Activated CD8-positive, alpha-beta memory T cell treated with anti-CD3 and anti-CD28 coated beads for 48 hours (primary cell): ENCODE measurements at places on chromosomes 12 and 14.

DNA sequence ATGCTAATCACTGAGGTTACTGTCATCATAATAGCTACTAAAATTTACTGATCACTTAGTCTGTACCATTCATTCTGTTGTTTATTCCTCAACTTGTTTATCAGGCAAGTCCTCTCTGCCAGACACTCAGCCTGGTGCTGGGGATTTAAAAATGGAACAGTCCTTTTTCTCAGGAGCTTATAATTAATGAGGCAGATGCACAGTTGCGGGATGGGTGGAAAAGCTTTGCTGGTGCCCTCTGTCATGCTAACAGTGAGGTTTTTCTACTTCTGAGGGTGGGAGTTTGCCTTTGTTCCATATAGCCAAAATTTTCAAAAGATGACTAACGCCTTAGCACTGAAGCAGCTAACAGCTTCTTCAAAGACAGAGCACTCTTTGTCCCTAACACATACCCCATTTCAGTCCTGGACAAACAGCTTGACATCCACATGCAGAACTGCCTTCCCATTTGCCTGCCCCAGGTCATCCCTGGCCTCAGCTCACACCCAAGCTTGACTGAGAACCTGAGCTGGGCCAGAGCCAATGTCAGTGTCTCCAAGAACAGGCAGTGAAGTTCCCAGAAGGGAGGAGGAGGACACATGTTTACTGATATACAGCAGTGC, 30.8 kb upstream of the HSPB8 start:
- no peak for DNase-seq

- DNase-seq, result no peak
Observed at GRCh38 chr12:9506746-9507145, 101.0 kb downstream of the KLRB1 start.

- DNase-seq, result no peak
Observed at GRCh38 chr12:96164951-96165811, 29.0 kb upstream of the ELK3 start.

- DNase-seq, result no peak
Observed at GRCh38 chr14:34018564-34019244, 67.8 kb upstream of the EGLN3 start.

DNA sequence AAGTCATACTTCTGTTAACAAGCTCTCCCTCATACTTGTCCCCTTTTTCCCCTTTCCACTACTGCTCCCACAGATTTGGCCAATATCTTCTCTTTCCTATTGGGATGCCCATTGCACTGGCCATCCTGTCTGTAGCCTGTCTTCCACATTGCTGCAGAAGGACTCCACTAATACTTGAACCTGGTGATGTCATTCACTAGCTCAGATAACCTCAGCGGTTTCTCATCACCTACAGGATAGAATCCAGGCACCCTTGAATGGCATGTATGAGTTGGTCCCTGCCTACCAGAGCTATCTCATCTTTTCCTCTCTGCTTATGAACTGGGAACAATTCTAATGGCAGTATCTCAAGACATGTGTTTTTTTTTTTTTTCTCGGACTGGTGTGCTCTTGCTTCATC, 84.6 kb downstream of the PTPRR start:
- no peak for DNase-seq

DNA sequence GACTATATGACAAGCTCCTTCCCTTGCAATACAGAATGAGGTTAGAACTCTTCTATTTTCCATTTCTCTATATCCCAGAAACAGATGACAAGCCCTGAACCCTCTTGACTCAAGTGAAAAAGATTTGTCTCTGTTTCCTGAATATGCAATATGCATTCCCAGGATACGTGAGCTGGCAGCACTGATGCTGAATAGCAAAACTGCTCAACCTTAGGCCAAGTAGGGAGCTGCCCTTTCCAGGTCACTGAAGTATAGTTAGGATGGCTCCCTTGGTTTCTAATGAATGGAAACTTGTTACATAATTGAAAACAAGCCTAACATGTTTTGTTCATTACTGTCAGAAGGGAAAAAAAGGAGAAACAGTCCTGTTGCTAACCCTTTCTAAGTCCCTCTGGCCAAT, 47.9 kb upstream of the PLEKHG7 start:
- DNase-seq, result no peak

GRCh38 chr12:57248934-57249742, 1.8 kb downstream of the STAC3 start:
- DNase-seq, result no peak

DNA sequence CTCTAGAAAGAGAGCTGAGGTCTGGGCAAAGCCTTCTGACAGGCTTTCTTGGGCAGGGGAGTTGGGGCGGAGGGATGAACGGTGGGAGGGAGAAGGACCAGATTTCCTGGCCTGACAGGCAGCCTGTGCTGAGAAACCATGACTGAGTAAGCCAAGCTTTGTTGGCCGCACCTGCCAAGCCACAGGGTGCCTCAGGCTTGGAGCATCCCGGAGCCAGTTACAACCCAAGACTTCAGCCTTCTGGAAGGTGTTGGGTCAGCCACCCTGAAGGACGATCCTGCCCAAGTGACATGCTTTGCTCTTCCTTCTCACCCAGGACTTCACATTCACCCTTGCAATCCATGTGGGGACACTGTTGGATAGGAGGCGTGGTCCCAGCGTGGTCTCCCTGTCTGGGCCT, 21.0 kb upstream of the AQP2 start:
- no peak for DNase-seq

DNA sequence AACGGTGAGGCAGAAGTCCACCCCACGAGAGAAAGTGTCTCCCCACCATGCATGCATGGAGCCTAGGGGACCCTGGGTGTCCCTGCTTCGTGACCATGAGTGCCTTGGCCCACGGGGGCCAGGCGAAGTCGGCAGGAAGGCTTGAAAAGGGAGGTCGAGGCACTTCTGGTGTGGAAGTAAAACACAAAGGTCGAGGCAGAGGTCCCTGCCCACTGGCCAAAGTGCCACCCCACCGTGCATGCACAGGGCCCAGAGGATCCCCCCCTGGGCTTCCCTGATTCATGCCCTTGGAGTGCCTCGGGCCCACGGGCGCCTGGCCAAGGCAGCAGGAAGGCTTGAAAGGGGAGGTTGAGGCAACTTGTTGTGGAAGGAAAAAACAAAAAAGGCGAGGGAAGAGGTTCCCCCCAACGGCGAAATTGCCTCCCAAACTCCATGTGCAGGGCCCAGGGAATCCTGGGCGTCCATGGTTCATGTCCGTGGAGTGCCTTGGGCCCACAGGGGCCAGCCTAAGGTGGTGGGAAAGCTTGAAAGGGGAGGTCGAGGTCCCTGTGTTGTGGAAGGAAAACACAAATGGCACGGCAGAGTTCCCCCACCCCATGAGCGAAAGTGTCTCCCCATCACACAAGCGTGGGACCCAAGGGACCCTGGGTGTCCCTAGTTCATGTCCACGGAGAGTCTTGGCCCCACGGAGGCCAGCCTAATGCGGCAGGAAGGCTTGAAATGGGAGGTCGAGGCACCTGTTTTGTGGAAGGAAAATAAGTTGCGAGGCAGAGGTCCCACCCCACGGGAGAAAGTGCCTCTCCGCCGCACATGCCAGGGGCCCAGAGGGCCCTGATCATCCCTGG, 372.1 kb downstream of the ALG10 start:
- no peak for DNase-seq
